ENCODE measurements at places on chromosomes 5 and 9.
A peak's percentile ranks its signal among the peaks of the same experiment; 100 is the strongest.

DNA sequence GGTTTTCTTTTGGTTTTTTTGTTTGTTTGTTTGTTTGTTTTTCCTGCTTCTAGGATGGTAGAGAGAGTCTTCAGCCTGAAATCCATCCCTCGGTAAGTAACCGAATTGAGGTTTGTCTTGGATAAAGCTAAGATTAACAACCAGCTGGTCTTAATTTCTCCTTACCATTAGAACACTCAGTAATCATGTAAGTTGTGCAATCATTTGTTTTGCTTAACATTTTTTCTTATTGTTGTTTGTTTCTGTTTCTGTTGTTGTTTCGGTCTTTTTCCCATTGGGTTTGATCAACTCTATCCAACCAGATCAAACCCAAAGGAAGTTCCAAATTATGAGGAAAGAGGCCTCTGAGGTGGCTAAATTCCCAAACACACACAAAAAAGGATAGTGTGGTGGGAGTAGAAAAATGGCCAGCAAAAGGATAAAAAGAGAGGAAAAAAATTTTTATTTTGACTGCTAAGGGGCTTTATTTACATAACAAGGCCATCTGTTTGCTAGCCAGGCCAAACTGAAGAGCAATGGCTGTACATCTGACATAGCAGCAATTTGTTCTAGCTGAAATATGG lies 49.6 kb upstream of the ANKRD31 start:
- no peak for DNase-seq

GRCh38 chr5:173258466-173258865 lies 23.5 kb upstream of the NKX2-5 start:
- DNase-seq, result no peak

DNA sequence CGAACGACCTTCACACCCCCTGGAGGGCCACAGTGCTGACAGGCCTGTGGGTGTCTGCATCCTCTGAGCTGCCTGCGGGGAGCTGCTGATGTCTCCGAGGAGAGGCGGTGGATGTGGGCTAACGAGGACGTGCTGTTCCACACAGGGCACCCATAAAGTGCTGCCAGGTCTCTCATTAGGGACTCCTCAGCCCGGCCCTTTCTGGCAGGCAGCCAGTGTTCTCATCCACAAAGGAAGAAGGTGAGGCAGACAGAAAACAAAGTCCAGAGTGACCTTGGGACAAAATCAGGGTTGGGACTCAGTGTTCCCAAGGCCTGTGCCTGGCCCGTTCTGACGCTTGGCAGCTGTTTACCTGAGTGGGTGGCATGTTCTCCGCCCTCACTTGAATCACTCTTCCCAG lies 29.3 kb downstream of the CARTPT start:
- DNase-seq, result no peak

DNA sequence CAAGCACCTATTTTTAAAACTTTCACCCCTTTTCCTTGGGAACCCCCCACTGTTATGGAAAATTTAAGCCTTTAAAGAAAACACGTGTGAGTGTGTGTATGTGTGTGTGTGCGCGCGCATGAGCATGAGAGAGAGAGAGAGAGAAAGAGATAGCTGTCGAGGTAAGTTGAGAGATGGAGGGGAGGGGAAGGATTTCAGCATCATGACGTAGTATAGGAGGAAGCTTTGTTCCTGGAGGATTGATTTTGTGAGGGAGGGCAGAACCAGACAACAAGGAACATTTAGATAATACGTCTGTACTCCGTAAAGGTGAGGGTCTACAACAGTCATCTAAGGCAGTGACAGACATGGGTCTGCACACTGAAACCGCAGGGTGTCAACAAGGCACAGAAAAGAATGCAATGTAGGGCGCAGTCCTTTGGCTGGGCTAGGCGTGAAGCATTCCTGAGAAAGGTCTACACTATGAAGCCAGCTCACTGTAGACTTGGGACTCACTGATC lies 227.7 kb downstream of the SMARCA2 start:
- no peak for DNase-seq

GRCh38 chr9:137703842-137704508 lies 85.2 kb downstream of the EHMT1 start:
- DNase-seq, result no peak

- no peak for DNase-seq
Measured at GRCh38 chr9:135067096-135067710, 20.3 kb upstream of the OLFM1 start.

GRCh38 chr9:135586601-135587109 lies 25.1 kb downstream of the PAEP start:
- no peak for DNase-seq

DNA sequence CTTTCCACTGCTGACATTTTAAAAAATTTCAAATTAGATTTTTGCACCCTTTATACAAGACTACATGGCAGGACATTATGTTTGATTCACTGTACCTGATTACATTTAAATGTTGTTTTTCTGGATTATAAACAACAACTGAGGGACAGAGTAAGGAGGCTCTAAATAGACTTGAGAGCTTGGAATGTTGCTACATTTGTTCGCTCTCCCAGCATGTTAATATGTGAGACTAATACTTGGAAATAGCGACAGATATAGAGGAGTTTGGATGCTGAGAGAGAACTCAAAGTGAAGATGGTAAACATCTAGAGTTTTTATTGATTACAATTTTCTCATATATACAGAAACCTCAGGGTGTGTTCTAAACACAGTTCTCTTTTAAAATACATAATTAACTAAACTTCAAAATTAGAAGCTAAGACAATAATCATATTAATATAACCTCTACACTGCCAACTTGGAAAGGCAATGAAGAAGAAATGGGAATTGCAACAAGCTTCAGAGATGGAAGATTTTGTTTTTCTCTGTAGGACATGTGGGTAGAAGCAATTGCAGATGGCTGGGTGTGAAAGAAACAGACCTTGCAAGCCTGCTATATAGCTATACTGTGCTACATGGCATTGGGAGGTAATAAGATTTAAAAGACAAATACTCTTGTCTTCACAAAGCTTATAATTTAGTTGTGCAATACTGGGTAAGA lies 1.4 kb upstream of the NDFIP1 start:
- DNase-seq, result no peak

DNA sequence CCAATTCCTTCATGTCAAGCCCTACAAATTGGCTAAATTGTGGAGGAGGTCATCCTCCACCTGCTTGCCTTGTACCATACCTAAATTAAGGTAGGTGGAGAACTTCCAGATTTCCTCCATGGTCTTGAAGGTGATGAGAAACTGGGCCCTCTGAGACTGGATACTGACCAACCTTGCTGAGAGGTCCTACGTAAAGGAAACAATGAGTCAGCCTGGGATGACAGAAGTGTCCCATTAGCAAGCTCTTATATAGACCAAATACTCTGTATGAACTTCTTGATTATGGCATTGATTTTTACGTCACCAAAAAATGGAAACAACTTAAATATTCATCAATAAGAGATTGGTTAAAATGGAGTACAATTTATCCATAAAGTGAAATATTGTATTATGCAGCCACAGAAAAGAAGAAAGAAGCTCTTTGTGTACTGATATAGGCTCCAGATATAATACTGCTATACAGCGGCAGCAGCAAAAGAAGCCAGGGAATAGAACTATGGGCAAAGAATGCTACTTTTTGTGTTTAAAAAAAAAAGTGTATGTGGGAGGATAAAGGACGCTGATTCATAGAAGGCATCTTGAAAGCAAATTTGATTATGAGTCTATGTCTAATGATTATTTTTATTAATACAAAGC lies 18.3 kb downstream of the SH3TC2 start:
- DNase-seq, result no peak

GRCh38 chr5:42912184-42912798 lies 100.6 kb upstream of the SELENOP start:
- DNase-seq, result peak; percentile 74

GRCh38 chr9:138101444-138102234 lies 224.1 kb downstream of the CACNA1B start:
- no peak for DNase-seq

GRCh38 chr9:73230251-73230650 lies 78.6 kb downstream of the ANXA1 start:
- DNase-seq, result no peak

DNA sequence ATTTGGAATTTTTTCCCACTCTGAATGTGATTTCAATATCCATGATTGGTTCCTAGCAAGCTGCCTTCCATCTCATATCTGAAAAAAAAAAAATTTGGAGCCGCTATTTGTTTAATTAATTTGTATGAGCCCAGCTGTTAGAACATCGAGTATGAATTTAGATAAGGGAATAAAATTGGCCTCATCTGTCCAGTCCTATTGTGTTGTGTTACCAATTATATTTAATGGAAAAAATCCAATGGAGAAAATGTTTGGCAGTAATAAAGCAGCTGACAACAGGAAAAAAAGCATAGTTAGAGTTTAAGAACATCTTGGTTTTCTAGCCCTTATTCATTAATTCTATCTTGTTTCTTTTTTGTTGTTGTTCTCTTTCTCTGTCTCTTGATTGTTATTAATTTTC lies 735.6 kb upstream of the RIOK2 start:
- no peak for DNase-seq

GRCh38 chr9:122133263-122133983 lies 26.2 kb downstream of the NDUFA8 start:
- no peak for DNase-seq

DNA sequence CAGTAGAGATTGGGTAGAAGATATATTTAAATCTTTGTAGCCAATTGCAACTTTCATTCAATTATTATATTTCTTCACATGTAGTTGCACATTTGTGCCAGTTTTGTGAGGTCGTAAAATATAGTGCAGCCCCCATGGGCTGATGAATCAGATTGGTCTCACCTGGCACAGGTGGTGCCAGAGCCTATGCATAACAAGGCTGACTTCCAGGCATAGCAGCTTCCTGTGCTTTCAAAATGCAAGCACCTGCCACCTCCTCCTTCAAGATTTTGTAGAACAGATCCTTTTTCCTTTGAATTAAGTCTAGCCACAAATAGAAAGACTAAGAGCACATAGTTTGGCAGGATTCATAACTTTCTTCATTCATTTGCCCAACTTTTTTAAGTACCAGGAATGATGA lies 87.1 kb downstream of the STARD4 start:
- DNase-seq, result no peak

GRCh38 chr5:7857926-7858632 lies 7.1 kb upstream of the CFAP90 start:
- no peak for DNase-seq

DNA sequence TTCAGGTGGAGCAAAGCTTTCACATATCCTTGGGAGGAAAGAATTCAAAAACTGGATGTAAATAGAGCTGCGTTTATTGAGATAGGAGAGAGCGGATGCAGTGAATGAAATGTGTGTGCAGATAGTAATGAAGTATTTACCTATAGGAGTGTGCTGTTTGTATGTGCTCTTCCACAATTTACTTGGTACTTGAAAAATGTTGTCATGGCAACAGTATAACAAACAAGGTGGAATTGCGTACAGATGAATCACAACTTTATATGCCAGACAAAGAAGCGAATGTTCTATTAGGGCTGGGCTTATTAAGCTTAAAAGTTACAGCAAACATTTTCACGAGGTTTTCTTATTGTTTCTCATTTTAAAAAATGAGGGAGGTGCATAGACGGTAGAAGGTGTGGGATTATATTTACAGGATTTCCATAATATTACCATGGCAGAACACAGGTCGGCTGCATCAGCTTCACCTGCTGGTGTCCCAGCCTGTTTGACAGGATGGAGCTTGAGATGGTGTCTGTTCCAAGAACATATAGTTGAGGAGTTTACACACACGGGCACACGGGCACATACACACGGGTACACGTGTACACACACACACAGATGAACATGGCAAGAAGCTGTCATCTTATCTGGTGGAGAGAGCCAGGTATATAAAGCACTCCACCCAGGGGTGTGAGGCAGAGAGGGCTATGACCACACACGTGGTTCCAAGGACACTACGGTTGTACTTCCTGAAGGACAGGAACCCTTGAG lies 155.7 kb downstream of the RMI1 start:
- DNase-seq, result no peak
